Thymus (tissue), 14 donors: ENCODE measurements at places on chromosomes 11 and 22. TPM values are rescaled to one million over a fixed set of nuclear protein-coding genes. Genes with fewer than 3 reads are reported as not detected.
A peak's percentile ranks its signal among the peaks of the same experiment; 100 is the strongest.

DNA sequence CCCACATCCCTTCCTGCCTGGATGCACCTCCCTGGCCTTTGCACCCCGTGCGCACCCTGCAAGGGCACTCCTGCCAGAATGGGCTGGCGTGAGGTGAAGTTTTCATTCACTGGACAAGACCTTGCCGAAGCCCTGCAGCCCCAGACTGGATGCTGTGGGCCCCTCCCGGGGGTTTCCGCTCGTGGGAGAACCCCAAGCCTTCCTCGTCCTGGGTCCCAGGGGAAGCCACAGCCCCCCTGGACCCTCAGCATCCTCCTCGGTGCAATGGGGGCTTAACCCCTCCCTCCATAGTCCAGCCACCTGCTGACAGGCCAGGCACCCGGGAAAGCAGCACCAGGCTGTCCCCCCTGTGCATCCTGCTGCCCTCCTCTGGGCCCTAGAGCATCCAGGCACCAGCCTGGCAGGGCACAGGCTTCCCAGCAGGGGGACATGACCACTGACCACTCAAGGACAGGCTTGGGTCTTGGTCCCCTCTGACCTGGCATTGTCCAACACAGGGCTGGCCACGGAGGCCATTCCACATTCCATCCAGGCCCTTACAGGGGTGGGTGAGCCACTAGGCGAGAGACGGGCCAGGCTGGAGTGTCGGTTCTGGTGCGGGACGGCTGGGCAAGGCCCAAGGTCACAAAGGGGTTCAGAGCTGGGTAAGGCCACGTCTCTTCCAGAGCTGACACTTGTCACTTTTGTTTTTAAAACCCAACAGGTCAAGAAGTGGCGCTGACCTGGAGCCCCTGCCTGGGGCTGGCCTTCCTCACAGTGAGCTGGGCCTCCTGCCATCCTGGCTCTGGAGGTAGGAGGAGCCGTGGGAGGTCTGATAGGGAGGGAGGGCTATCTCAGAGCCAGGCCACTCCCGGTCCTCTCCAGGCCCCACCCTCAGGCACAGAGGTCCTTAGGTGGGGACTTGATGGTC, 41.5 kb upstream of the PPARA start:
- H3K4me1 ChIP-seq, result no peaks in the 10 kb centered on the region
- peaks cover 20% of the 10 kb centered on the region for H3K27me3 ChIP-seq
- no peak overlapping the region for H3K4me3 ChIP-seq
- peaks cover 38% of the 10 kb centered on the region for H3K36me3 ChIP-seq
- H3K27ac ChIP-seq, result no peak overlapping the region

GRCh38 chr22:44664149-44664548, 37.9 kb upstream of the PRR5 start:
- peaks cover 5% of the 10 kb centered on the region for H3K4me1 ChIP-seq
- H3K27me3 ChIP-seq, result peaks cover 15% of the 10 kb centered on the region
- DNase-seq, result no peak
- H3K4me3 ChIP-seq, result no peak overlapping the region
- H3K36me3 ChIP-seq, result no peaks in the 10 kb centered on the region
- H3K27ac ChIP-seq, result peak overlapping the region; percentile 55

GRCh38 chr11:7793233-7793632, 3.5 kb downstream of the OR5P2 start:
- no peaks in the 10 kb centered on the region for H3K27me3 ChIP-seq
- no peaks in the 10 kb centered on the region for H3K4me1 ChIP-seq
- no peak for DNase-seq
- H3K4me3 ChIP-seq, result no peak overlapping the region
- no peaks in the 10 kb centered on the region for H3K36me3 ChIP-seq

GRCh38 chr11:73579641-73580434, 18.1 kb downstream of the FAM168A start:
- H3K27me3 ChIP-seq, result no peaks in the 10 kb centered on the region
- no peak overlapping the region for H3K4me3 ChIP-seq
- no peak overlapping the region for H3K27ac ChIP-seq
- no peak for DNase-seq

GRCh38 chr22:28892175-28892731, 8.9 kb downstream of the ZNRF3 start:
- no peak for DNase-seq
- H3K4me3 ChIP-seq, result no peak overlapping the region
- H3K4me1 ChIP-seq, result peaks cover 3% of the 10 kb centered on the region
- no peak overlapping the region for H3K27ac ChIP-seq

DNA sequence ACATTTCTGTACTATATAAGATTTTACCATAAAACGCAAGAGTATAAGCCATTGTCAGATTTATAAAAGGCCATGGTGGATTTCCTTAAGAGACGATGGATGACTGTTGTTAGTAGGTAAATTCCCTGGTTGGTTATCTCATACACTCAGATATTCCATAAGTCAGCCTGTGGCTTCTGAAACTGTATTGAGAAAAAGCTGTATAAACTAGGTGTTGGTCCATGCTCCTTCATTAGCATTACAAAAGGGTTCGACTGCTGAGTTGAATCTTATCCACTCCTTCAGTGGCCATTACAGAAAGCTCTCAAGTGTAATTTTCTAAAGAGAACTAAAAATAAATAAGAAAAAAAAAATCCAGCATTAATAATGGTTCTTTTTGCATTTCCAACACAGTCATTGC, 5.3 kb downstream of the GRAP2 start:
- H3K27me3 ChIP-seq, result no peaks in the 10 kb centered on the region
- peaks cover 43% of the 10 kb centered on the region for H3K36me3 ChIP-seq
- no peak for DNase-seq
- peak overlapping the region; percentile 78 for H3K4me3 ChIP-seq
- H3K27ac ChIP-seq, result no peak overlapping the region
- H3K4me1 ChIP-seq, result peaks cover 40% of the 10 kb centered on the region

DNA sequence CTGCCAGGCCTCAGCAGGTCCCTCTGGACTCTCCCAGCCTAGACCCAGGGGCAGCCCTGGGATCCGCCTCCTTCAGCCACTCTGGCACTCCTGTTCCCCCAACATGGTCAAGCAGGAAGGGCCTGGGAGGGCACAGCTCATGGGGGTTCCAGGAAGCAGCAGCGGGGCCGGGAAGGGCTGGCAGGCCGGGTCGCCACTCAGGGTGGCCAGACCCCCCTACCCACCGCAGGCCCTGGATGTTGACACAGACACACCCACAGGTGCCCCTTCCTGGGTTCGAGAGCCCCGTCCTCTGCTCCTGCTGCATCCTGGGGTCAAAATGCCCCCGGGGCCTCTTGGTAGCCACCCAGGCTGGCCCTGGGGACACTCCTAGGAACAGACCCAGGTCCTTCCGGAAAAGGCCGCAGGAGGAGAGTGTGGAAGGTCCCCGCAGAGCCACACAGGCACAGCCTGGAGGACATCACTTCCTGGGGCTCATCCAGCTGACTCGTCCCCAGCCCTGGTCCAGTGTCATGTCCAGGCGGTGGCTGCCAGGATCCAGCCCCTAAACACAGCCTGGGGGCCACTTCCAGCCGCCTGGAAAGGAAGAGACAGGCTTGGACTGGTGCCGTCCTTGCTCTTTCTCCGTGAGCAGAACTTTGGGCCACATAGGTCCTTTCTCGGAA, 6.8 kb upstream of the PIM3 start:
- H3K27me3 ChIP-seq, result no peaks in the 10 kb centered on the region
- no peak overlapping the region for H3K4me3 ChIP-seq

GRCh38 chr22:28462041-28462440, 217.6 kb downstream of the TTC28 start:
- DNase-seq, result no peak
- H3K27me3 ChIP-seq, result no peaks in the 10 kb centered on the region
- H3K36me3 ChIP-seq, result no peaks in the 10 kb centered on the region
- H3K4me1 ChIP-seq, result no peaks in the 10 kb centered on the region

DNA sequence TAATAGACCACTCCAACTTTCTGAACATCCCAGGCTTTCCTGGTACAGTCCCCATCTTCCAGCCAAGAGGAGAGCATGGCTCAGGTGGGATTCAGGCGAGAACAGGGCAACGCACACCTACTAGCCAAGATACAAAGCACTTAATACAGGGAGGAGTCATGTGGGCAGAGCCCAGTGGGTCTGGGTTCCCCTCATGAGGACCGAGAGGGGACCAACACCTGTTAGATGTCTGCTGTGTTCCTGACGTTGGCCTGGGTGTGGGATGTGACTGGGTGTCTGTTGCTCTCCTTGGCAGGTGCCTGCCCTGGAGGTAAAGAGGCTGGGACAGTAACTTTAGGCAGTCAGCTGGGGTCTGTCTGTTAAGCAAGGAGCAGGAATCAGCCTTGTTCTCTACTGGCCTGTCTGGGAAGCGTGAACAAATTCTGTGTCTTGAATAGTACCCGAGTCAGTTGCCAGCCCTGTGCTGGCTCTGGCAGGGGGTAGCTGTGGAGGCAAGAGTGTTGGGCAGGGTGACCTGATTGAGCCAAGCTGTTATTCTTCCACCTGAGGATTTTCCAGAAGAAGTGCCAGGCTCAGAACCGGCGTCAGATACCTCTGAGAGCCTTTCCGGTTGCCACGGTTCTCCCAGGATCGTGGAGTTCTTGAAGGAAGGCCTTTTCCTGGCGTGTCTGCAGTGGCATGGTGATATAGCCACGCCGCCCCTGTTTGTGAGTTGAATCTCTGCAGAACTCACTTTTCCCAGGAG, 56.3 kb downstream of the BCR start:
- no peaks in the 10 kb centered on the region for H3K27me3 ChIP-seq
- peaks cover 7% of the 10 kb centered on the region for H3K36me3 ChIP-seq
- no peak overlapping the region for H3K4me3 ChIP-seq
- peaks cover 8% of the 10 kb centered on the region for H3K4me1 ChIP-seq

DNA sequence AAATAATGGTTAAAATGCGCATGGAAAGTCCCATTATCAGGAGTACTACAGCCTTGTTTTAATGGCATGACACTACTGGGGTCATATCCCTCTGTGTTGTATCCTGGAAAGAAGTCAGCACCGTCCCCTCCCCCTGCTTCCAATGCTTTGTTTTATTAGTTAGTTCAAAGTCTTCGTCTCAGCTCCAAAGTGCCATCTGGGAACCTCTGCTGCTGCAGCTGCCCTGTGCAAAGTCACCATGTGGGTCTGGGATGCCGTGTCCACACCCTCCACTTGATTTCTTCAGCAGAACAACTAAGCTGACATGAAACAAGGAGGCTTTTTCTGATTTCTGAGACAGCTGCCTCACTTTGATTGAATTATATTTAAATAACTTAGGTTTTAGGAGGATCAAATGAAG, 29.5 kb upstream of the NCAM1 start:
- DNase-seq, result no peak
- H3K27ac ChIP-seq, result no peak overlapping the region
- H3K36me3 ChIP-seq, result no peaks in the 10 kb centered on the region
- no peaks in the 10 kb centered on the region for H3K27me3 ChIP-seq
- no peaks in the 10 kb centered on the region for H3K4me1 ChIP-seq
- H3K4me3 ChIP-seq, result no peak overlapping the region

HTR3B gene
- 0.09 TPM for total RNA-seq

SEPTIN5 gene
- 10.1 TPM for total RNA-seq

MMP13 gene
- total RNA-seq, result 0.42 TPM

EMID1 gene
- total RNA-seq, result 4.7 TPM

APOA4 gene
- 1.7 TPM for total RNA-seq

B3GAT1 gene
- total RNA-seq, result 0.24 TPM

TBX10 gene
- 0.05 TPM for total RNA-seq
